ENCODE measurements at places on chromosomes 6 and 20. TPM values are rescaled to one million over a fixed set of nuclear protein-coding genes. Genes with fewer than 3 reads are reported as not detected.

Gene MYBL2
- total RNA-seq = 3.6 TPM

Gene FLRT3
- total RNA-seq = 2.6 TPM

Gene RBM24
- total RNA-seq = 12.9 TPM

Gene HEY2
- 4.9 TPM for total RNA-seq

Gene ERMARD
- total RNA-seq = 38.6 TPM

Gene DSP
- 1.8 TPM for total RNA-seq

Gene STMND1
- total RNA-seq = not detected

Gene OGFR
- 24.1 TPM for total RNA-seq

Gene SEL1L2
- 0.23 TPM for total RNA-seq

Gene HLA-F
- total RNA-seq = 19.8 TPM

Gene SIM1
- 1.6 TPM for total RNA-seq

Gene RIPOR3
- 1.1 TPM for total RNA-seq

Gene CFAP206
- 0.23 TPM for total RNA-seq

Gene TSBP1
- total RNA-seq = not detected

Gene SLC17A2
- total RNA-seq = not detected

Gene ADGRB3
- total RNA-seq = not detected

Gene GGT7
- total RNA-seq = 11.9 TPM

Gene SCRT2
- not detected for total RNA-seq

Gene GHRH
- total RNA-seq = not detected

Gene C6orf15
- total RNA-seq = not detected

Gene C6orf47
- total RNA-seq = 18.2 TPM

Gene CTCFL
- not detected for total RNA-seq

Gene STK38
- 16.0 TPM for total RNA-seq

Gene SYCP2
- 0.70 TPM for total RNA-seq

Gene TP53TG5
- 0.12 TPM for total RNA-seq

Gene HLA-DMB
- total RNA-seq = 0.08 TPM

Gene FARS2
- total RNA-seq = 27.1 TPM

Gene UNC93A
- not detected for total RNA-seq

Gene ZNF512B
- 6.9 TPM for total RNA-seq

Gene ZSCAN23
- total RNA-seq = 0.94 TPM

Gene PRKN
- total RNA-seq = 3.9 TPM

Gene LATS1
- 2.9 TPM for total RNA-seq

Gene SAPCD1
- total RNA-seq = 0.70 TPM

Gene GPLD1
- total RNA-seq = 0.53 TPM

Gene COL19A1
- total RNA-seq = not detected

Gene RFX6
- total RNA-seq = not detected

Gene UBE2J1
- 11.5 TPM for total RNA-seq

Gene MRAP2
- total RNA-seq = 6.3 TPM

Gene DEFB124
- total RNA-seq = not detected

Gene TRIM31
- not detected for total RNA-seq

Gene PRDM13
- total RNA-seq = not detected

Measured in smooth muscle cell of the coronary artery (primary cell).